NCI-H187 (cell line): ENCODE measurements at places on chromosomes 3 and 15.

DNA sequence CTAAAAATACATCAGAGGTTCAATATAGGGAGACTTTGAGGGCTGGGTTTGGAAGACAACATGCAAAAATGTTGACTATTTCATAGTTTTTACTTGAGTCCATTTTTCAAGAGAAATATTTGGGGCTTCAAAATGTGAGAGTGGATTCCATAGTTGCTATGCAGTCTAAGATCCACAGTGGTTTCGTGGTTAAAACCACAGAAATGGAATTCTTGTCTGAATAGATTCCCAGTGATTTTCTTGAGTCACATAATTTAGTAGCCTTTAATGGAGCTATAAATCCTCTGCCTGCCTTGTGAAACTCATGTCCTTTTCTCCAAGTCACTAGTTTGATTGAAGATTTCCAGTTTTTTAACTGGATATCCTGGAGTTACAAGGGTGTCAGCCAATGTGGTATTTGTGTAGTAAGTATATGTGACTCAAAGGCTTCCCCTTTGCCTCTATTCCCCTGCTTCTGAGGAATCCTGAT is 94.7 kb upstream of the RBMS3 start:
- no peak for DNase-seq

DNA sequence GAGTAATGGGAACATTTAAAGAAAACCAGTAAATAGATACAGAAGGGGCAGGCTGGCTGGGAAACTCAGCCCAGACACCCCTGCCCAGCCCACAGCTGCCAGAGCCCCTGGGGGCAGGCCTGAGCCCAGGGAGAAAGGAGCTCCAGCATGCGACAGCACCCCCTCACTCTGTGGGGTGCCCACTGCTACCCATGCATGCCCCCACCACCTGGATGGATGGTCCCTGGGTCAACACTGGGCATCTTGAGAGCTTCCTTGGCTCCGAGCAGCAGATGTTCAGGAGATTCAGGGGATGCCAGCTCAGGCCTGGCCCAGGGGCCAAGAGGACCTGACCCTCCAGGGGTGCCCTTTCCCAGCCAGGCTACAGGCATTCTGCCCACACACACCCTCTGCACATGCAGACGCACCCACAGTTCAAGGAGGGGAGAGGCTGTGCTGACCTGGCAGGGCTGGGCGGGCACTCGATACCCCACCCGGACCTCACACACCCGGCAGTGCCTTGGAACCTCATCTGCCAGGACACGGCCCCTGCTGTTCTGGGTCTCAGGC is 31.5 kb downstream of the PTH1R start:
- DNase-seq: no peak

- no peak for DNase-seq
These were observed 63.0 kb upstream of the CFAP161 start for GRCh38 chr15:81071120-81071519.

DNA sequence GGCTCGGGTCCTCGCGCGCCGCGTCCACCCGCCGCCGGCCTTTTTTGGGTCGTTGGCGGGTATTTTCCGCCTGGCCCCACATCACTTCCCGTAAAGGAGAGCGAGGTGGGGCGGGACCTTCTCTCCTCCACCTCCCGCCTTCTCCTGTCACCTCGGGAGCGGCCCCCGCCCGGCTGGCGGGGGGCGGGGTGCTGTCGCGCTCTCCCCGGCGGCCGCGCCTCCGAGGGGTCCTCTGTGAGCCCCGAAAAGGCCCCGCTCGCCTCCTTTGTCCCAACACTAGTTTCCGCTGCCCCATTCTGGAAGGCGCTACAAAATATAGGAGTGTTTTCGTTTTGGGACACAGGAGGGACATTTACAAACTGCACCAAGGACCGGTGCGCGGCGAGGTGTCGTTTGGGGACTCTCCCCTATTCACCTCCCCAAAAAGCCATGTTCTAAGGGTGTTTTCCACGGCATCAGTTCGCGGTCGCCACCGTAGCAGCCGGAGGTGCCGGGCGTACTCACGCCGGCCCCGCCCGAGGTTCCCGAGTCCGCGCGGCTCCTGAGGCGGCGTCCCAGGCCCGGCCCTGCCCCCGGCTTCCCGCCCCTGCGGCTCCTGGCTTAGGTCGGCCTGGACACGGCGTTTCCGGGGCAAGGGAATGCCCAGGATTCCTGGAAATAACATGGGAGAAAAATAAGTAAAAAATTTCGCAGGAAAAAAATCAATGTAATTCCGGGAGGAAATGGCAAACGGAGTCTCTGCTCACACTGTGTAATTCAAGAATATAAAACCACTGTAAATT is at the start of gene RAB27A:
Gene RAB27A (minus strand): TSS at position 68 of the 782 bp plus-strand sequence. CDS start 54,879 bp downstream, outside the sequence.
- DNase-seq: peak; percentile 7

DNA sequence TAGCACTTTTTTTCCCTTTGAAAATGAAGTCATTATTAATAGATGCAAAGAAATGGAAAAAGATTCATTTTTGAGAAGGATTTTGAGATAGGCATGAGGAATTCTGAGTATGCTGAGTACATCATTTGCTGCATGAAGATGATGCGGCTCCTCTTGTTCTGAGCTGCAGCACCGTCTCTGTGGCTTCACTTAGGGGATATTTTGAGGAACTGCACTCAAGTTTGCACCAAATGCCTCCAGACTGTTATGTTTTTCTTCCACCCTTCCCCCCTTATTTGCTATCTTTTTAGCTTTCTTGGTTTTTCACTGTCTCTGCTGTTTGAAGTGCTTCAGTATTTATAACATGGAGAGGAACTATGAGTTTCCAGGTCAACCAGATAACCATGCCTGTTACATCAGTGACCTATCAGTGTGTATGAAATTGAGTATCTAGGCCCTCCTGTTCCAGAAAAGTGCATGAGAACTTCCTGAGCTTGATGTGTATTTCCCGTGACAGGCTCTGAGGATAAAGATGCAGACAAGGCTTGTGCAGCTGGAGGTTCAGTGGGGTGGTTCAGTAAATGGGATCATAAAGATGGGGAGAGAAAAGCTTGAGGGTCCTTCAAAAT is 128.7 kb downstream of the PDCD6IP start:
- no peak for DNase-seq

GRCh38 chr15:78351539-78351938 is 11.4 kb downstream of the CRABP1 start:
- no peak for DNase-seq

DNA sequence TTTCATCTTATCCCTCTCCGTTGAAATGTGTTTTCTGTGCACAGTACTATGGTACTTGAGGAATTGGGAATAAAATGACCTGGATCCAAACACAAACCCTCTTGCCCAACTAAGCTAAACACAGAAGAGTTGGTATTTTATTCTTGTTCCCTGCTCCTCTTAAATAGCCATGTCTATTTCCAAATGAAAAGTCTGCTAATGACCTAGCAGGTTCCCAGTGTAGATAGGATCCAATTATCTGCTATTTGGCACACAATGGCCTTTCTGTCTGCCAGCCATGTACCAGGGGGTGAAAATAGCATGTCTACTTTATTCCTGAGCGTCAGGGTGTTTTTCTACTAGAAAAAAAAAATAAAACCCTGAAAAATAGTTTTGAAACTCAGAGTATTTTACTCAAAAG is 657.0 kb upstream of the NAALADL2 start:
- DNase-seq: no peak
